Ascending aorta (tissue), 2 donors: ENCODE measurements at places on chromosomes 5 and 9.

DNA sequence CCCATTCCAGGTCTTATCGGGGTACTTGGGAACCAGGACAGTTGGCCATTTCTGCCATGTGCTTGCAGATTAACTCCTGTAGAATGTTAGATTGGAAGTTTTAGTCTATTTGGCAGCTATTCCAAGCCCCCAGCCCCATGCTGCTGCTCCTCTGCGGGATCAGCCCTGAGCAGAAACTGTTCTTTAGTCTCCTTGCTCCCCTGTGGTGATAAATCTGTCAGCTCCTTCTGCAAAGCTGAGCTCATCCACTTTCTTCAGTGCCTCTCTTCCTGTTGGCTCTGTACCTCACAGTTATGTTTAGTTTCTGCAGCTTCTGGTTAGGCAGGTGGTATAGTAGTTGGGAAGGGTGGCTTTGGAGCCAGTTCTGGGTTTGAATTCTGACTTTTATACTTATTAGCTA is 170.4 kb downstream of the GRIA1 start:
- no peaks in the 10 kb centered on the region for H3K36me3 ChIP-seq
- H3K27ac ChIP-seq, result no peak overlapping the region
- H3K4me3 ChIP-seq, result no peak overlapping the region
- no peaks in the 10 kb centered on the region for H3K27me3 ChIP-seq

DNA sequence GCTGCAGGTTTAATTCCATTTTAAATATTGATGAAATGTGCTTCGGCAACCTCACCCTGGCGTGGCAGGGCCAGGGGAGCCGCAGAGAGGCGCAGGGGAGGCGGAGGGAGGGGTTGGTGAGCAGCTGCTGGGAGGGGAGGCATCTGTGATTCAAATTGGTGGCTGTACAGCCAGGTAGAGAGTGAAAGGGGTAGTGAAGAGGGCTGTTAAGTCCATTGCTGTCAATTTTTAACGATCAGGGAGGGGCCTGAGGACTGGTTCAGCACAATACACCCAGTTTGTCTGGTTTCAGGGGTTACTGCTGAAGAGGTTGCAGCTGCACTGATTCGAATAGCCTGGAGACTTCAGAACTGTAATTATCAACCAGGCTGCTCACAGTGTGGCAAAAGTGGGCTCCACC is 31.3 kb downstream of the LHX6 start:
- H3K27ac ChIP-seq, result no peak overlapping the region
- no peaks in the 10 kb centered on the region for H3K27me3 ChIP-seq
- no peaks in the 10 kb centered on the region for H3K36me3 ChIP-seq
- H3K4me1 ChIP-seq, result no peaks in the 10 kb centered on the region
- H3K4me3 ChIP-seq, result no peak overlapping the region
- no peak for DNase-seq

DNA sequence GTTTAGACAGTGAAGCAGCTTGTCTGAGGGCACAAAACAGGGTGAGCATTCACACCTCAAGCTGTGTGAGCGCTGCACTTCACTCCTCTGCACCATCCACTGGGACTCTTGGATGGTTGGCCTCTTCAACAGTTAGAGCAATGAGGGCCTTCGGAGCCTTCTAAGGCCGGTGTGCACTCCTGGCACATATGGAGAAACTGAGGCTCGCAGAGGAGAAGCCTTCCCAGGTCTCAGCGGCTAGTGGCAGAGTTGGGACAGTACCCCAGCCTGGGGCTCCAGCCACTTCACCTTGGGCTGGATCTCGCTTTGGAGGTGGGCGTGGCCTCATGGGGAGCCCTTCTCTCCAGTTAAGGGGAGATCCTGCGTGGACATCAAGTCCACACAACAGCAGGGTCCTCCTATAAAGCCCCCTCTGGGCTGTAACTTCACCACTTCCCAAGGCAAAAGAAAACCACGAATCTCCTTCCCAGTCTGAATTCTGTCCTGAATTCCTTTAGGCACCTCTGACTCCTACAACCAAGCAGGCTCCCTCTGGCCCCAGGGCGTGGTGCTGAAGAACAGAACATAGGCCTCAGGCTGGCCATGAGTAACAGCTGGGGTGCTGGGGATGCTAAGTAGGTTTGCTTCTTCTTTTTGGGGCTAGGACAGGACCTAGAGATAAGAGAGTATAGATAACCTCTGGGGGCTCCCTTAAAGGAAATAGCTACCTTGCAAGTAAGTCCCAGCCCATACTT is 30.5 kb upstream of the CSF1R start:
- H3K4me3 ChIP-seq, result no peak overlapping the region
- H3K36me3 ChIP-seq, result peaks cover 81% of the 10 kb centered on the region
- DNase-seq, result no peak

DNA sequence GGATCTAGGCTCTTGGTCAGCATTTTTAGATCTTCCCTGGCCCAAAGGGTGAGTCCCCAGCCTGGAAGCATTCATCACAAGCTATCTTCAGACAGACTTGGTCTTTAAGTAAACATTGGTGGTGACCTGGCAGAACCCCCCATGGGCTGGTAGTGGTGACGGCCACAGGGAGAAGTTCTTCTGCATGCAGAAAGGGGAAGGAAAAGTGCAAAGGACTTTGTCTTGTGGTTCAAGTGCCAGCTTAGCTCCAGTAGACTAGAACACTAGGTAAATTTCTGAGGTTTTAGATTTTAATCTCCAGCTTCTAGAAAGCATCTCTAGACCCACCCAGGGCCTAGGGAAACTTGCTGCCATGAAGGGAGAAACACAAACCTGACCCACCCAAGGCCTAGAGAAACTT is 584.0 kb downstream of the CHSY3 start:
- no peak overlapping the region for H3K27ac ChIP-seq
- no peaks in the 10 kb centered on the region for H3K36me3 ChIP-seq
- no peaks in the 10 kb centered on the region for H3K27me3 ChIP-seq

- H3K4me1 ChIP-seq, result no peaks in the 10 kb centered on the region
- no peak overlapping the region for H3K4me3 ChIP-seq
- DNase-seq, result no peak
- H3K27ac ChIP-seq, result peak overlapping the region; percentile 74
- H3K27me3 ChIP-seq, result no peaks in the 10 kb centered on the region
These were observed 106.5 kb upstream of the LRRTM2 start for GRCh38 chr5:138981586-138981985.

GRCh38 chr9:103928442-103928841 is 165.7 kb upstream of the SMC2 start:
- no peaks in the 10 kb centered on the region for H3K4me1 ChIP-seq
- no peaks in the 10 kb centered on the region for H3K27me3 ChIP-seq
- no peak for DNase-seq
- no peaks in the 10 kb centered on the region for H3K36me3 ChIP-seq
- H3K27ac ChIP-seq, result no peak overlapping the region

GRCh38 chr5:147081311-147081764 is 153.5 kb upstream of the STK32A start:
- no peaks in the 10 kb centered on the region for H3K4me1 ChIP-seq
- H3K36me3 ChIP-seq, result no peaks in the 10 kb centered on the region
- H3K4me3 ChIP-seq, result no peak overlapping the region
- no peak overlapping the region for H3K27ac ChIP-seq
- no peaks in the 10 kb centered on the region for H3K27me3 ChIP-seq

DNA sequence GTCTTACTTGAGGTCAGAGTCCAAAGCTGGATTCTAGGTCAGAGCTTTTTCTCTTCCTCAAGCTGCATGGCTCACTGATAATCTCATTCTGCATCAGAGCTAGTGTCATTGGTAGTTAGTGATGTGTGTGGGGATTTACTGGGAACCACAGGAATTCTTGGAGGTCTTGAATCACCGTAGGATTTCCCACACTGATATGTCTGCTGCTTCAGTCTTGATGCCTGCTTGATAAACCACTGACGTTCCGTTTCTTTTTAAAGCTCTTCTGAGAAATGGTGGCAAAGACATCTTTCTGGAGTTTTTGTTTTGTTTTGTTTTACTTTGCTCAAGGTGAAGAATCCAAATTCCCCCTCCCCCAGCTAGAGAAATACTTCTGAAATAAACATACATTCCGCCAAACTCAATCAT is 1.2 kb upstream of the GARIN3 start:
- no peak for DNase-seq
- no peak overlapping the region for H3K27ac ChIP-seq
- H3K4me1 ChIP-seq, result no peaks in the 10 kb centered on the region
- no peak overlapping the region for H3K4me3 ChIP-seq

DNA sequence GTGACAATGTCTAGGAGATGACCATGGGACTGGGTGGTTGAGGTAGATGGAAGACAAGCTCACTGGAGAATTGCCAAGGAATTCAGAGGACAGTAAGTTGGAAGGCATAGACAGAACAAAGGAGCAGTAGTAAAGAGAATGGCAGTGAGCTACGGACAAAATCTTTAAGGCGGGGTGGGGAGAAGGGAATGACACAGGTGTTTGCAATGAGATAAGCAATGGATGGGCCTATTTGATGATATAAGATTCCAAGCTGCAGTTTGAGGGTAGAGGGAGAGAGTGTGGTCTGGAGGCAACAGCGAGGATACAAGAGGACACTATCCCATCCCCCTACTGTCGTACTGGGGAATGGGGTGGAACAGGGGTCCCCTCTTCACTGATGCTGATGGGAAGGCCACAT is 14.4 kb downstream of the PTTG1 start:
- no peak for DNase-seq
- no peaks in the 10 kb centered on the region for H3K27me3 ChIP-seq
- no peak overlapping the region for H3K27ac ChIP-seq
- no peaks in the 10 kb centered on the region for H3K4me1 ChIP-seq
- H3K36me3 ChIP-seq, result no peaks in the 10 kb centered on the region

DNA sequence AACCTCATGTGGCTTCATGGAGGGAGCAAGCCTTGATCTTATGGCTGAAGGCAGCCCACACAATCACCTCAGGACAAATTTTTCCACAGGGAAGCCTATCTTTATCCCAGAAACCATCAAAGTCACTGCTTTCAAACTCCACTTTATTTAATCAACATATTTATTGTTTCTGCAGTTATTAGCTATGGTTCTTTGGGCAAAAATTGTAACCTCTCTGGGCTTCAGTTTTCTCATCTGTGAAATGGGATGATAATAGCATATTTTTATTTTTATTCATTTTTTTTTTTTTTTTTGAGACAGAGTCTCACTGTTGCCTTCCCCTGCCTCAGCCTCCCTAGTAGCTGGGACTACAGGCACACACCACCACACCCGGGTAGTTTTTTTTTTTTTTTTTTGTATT is 2.1 kb upstream of the RPS14 start:
- no peak for DNase-seq
- H3K4me1 ChIP-seq, result peaks cover 10% of the 10 kb centered on the region

DNA sequence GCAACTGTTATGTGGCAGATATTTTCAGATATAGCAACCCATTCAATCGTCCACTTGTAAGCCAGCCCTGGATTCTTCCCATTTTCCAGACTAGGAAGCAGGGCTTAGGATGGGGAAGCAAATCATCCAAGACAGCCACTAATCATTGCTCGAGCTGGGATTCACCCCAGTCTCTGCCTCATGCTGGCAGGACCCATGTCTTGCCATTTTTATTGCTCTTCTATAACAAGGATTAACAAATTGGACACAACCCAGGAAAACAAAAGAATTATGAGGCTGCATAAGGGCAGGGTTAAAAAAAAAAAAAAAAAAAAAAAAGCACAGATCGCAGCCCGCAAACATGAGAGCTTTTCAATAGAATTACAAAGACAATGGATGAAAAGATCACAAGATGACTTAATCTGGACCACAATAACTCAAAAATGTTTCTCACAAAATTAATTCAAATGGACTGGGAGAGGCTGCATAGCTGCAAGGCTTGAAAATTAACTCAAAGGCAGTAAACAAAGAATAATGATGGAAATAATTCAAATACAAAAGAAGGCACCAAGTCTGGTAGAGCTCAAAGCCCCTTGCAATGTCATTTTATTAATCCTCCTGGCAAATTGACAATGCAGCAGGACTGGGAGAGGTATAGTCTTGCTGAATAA is 40.7 kb downstream of the ASTN2 start:
- no peaks in the 10 kb centered on the region for H3K4me1 ChIP-seq
- H3K36me3 ChIP-seq, result no peaks in the 10 kb centered on the region
- no peak overlapping the region for H3K4me3 ChIP-seq
- no peak for DNase-seq
- no peak overlapping the region for H3K27ac ChIP-seq

DNA sequence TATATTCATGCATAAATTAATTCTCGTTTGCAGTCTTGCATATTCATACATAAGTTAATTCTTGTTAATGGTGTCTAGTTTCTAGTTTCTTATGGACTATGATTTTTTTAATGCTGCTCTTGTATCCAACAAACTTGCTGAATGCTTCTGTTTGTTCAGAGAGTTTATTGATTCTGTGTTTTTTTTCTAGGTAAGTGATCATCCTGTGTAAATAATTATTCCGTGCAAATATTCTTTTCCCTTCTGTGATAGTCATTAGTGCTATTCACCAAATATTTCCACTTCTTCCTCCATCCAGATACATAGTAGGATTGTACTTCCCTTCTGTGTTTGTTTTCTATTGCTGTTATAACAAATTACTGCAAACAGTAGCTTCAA is 35.8 kb upstream of the SHISAL2B start:
- no peaks in the 10 kb centered on the region for H3K36me3 ChIP-seq
- H3K27me3 ChIP-seq, result no peaks in the 10 kb centered on the region
- H3K4me3 ChIP-seq, result no peak overlapping the region
- no peak overlapping the region for H3K27ac ChIP-seq

DNA sequence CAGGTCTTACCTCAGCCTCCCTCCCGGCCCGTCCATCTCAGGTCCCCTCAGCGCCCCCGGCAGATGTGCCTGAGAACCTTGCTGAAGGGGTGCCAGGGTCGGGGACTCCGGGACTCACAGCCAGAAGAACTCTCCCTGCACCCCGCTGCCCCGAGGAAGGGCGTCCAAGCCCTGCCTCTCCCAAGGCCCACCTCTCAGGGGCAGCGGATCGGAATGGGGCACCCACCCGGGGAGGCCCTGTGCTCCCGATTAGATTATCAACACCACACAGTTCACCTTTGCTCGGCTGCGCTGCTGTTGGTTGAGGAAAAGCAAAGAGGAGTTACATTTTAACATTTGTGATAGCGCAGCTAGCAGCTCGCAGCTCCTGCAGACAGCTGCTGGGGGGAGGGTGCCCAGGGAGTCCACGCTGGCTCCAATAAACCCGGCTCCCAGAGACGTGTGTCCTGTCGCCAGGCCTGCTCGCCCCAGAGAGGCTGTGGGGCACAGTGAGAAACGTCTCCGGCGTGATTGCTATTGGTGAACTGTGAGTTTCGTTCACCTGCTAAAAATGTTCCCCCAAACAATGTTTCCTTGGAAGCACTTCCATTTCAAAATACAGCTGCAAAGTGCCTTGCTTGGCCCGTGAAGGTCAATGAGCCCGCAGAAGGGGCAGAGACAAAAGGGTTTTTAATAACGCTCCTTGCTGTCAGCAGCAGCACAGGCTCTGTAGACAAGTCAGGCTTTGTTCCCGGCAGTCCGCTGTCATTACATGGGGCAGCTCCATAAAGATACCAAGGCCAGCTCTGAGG is 18.6 kb upstream of the SLC6A19 start:
- DNase-seq, result no peak
- no peak overlapping the region for H3K27ac ChIP-seq
- H3K36me3 ChIP-seq, result no peaks in the 10 kb centered on the region
- H3K4me1 ChIP-seq, result no peaks in the 10 kb centered on the region
- H3K27me3 ChIP-seq, result no peaks in the 10 kb centered on the region

GRCh38 chr5:30838936-30839496 is 354.5 kb upstream of the CDH6 start:
- no peaks in the 10 kb centered on the region for H3K27me3 ChIP-seq
- H3K4me1 ChIP-seq, result no peaks in the 10 kb centered on the region
- no peak overlapping the region for H3K4me3 ChIP-seq
- H3K36me3 ChIP-seq, result no peaks in the 10 kb centered on the region
- H3K27ac ChIP-seq, result no peak overlapping the region

GRCh38 chr9:110013064-110013463 is 194.9 kb downstream of the C9orf152 start:
- no peaks in the 10 kb centered on the region for H3K27me3 ChIP-seq
- peaks cover 8% of the 10 kb centered on the region for H3K36me3 ChIP-seq
- no peak for DNase-seq
- H3K27ac ChIP-seq, result no peak overlapping the region
- no peaks in the 10 kb centered on the region for H3K4me1 ChIP-seq
